ENCODE measurements at places on chromosomes 16 and 17.

GRCh38 chr17:7133424-7133823 is 18.8 kb upstream of the ASGR2 start:
- peak; percentile 16 for DNase-seq

- DNase-seq = no peak
Observed at GRCh38 chr16:49651996-49652395, 203.9 kb downstream of the ZNF423 start.

- DNase-seq = no peak
Observed at GRCh38 chr16:12392585-12393091, 411.0 kb downstream of the CPPED1 start.

- DNase-seq = peak; percentile 24
Observed at GRCh38 chr16:48542020-48542473, 67.9 kb downstream of the N4BP1 start.

DNA sequence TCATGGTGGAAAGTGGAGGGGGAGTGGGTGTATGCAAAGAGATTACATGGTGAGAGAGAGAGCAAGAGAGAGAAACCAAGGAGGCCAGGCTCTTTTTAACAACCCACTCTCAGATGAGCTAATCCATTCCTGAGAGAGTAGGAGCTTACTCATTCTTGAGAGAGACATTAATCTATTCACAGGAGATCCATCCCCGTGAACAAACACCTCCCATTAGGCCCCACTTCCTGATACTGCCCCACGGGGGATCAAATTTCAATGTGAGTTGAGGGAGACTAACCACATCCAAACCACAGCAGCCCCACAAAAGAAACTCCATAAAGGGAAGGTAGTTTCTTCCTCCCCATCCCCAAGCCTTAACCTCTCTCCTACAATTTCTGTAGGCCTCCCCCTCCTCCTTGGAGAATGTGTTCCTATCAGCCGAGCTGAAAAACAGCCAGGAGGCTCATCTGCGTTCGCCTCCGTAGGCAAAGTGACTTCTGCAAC is 450.0 kb downstream of the NPIPA7 start:
- peak; percentile 19 for DNase-seq

DNA sequence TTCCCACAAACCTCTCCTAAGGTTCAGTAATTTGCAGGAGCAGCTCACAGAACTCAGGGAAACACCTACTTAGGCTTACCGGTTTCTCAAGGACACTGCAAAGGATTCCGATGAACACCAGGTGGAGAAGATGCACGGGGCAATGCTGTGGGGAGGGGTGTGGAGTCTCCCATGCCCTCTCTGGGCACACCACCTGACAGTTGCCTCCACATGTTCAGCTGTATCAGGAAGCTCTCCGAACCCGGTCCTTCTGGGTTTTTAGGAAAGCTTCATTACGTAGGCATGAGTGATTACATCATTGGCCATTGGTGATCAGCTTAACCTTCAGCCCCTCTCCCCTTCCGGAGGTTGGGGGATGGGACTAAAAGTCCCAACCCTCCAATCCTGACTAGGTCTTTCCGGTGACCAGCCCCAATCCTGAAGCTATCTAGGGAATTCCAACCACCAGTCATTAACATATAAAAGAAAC is 21.6 kb downstream of the C17orf58 start:
- no peak for DNase-seq
